ENCODE measurements at places on chromosomes 4 and X. TPM values are rescaled to one million over a fixed set of nuclear protein-coding genes. Genes with fewer than 3 reads are reported as not detected.

The P2RY4 gene
- total RNA-seq = not detected

The WDR45 gene
- 25.3 TPM for total RNA-seq

The AGA gene
- total RNA-seq = 35.8 TPM

The SOD3 gene
- total RNA-seq = 0.28 TPM

The STX18 gene
- 26.9 TPM for total RNA-seq

The CLDN22 gene
- not detected for total RNA-seq

The RHOXF1 gene
- total RNA-seq = not detected

The F8A3 gene
- total RNA-seq = 0.18 TPM

The IRAK1 gene
- total RNA-seq = 33.3 TPM

The ADH6 gene
- not detected for total RNA-seq

The FSTL5 gene
- under 0.01 TPM for total RNA-seq

The BEX4 gene
- 0.54 TPM for total RNA-seq

The EXOC1 gene
- 49.5 TPM for total RNA-seq

The DCAF8L2 gene
- not detected for total RNA-seq

The NEUROG2 gene
- not detected for total RNA-seq

The F11 gene
- total RNA-seq = not detected

The NEIL3 gene
- 10.3 TPM for total RNA-seq

The SNX25 gene
- total RNA-seq = 28.3 TPM

The PDE5A gene
- 567 TPM for total RNA-seq

The SH2D1A gene
- not detected for total RNA-seq

All from IMR-90 (cell line).